PC-9 (cell line): ENCODE measurements at places on chromosomes 6 and 20. TPM values are rescaled to one million over a fixed set of nuclear protein-coding genes. Genes with fewer than 3 reads are reported as not detected.
A peak's percentile ranks its signal among the peaks of the same experiment; 100 is the strongest.

LYRM4 gene
- 30.6 and 37.0 TPM in 2 replicates for total RNA-seq

DNA sequence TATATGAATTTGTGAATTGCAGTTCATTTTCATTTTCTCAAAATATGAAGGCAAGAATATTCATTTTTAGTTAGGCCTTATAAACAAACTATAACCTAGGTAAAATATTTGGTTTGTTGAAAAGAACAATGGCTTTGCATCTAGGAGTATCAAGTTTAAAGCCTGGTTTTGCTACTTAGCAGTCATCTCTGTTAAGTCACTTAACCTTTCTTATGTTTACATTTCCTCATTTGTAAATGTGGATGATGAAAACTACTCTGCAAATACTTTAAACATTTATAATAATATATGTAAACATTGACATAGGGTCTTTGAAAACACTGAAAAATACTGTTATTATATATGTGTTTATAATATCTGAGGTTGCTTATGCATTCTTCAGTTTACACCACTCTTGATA lies 135.5 kb downstream of the CENPW start:
- DNase-seq, result no peak

GRCh38 chr6:159152041-159152440 lies 17.2 kb upstream of the FNDC1 start:
- no peak for DNase-seq

DNA sequence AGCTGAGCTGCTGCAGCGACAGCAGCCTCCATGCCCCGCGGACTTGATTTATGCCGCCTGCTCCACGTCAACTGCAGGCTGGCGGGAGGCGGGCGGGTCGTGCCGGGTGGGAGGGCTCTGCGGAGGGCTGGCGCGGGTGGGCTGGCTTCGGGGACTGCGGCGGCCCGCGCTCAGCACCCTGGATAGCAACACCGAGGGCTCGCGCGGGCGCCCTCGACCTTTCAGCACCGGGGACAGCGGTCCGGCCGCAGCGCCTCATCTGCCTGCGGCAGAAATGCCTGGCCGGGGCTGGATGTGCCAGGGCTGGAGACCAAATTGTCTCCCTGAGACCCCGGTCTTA lies 792 bp downstream of the SNAP25 start:
- peak; percentile 62 for DNase-seq

DNA sequence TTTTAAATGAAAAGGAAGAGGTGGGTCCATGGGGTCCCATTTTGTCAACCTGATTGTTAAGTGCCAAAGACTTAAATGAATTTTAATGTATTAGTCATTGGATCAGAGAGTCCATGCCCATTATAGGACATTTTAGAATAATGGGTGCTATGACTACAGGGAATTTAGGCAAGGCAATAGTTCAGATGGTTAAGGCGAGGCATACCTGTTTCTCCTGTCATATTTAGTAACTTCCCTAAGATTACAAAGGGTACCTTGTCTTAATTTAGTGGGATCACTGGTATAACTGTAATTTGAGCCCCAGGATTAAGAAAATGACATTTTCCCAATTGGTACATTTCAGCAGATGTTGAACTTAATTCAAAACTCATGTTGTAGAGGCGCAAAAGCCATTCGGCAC lies 88.7 kb upstream of the RNF24 start:
- DNase-seq, result no peak

DNA sequence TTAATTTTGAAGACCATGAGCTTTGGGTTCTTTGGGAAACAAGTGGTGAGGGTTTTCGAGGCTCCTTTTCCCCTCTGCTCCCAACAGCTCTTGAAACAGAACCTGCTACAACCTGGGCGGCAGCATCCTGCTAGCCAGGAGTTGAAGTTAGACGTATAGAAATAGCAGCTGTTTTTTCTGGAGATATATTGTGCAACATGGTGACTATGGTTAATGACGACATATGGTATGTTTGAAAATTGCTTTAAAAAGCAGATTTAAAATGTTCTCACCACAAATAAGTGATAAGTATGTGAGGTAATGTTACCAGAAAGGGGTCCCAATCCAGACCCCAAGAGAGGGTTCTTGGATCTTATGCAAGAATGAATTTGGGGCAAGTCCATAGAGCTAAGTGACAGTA lies 138.9 kb downstream of the PDE7B start:
- DNase-seq, result no peak

DNA sequence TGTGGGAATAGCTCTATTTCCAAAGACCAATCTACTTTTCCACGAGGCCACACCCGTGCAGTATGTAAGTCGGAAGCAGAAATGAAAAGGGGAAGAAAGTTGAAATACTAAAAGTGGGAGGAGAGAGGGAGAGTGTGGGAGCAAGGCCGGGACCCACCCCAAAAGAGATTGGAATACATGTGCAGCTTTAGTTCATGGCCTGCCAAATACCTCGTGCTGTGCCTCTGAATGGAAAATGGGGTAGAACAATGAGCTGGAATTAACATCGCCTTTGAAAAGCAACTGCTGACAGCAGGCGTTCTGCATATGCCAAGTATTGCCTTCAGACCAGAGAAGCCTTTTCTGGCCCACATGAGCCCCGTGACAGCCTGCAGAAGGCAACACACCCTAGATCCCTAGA lies 155.6 kb downstream of the CD83 start:
- DNase-seq, result no peak

DNA sequence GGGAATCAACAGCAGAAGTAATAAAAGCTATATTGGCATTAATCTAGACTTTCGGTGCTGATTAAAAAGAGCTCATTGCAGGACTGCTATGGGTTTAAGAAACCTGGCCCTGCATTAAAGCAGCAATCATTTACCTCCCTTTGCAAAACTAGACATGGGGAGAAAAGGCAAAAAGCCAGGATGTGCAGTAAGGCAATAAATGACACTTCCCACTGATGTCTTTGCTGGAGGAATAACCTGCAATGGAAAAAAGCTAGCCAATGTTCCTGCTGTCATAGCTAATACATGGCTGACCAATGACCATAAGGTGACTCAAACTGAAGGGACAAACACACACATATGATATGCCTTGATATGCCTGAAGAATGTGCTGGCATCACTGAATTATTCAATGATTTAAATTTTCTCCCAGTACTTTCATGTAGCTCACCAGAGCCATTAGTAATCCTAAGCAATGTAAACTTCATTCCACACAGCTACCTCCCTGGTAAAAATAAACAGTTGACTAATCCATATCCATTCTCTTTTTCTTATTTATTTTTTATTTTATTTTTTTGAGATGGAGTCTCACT lies 8.7 kb downstream of the DNAAF9 start:
- no peak for DNase-seq

DNA sequence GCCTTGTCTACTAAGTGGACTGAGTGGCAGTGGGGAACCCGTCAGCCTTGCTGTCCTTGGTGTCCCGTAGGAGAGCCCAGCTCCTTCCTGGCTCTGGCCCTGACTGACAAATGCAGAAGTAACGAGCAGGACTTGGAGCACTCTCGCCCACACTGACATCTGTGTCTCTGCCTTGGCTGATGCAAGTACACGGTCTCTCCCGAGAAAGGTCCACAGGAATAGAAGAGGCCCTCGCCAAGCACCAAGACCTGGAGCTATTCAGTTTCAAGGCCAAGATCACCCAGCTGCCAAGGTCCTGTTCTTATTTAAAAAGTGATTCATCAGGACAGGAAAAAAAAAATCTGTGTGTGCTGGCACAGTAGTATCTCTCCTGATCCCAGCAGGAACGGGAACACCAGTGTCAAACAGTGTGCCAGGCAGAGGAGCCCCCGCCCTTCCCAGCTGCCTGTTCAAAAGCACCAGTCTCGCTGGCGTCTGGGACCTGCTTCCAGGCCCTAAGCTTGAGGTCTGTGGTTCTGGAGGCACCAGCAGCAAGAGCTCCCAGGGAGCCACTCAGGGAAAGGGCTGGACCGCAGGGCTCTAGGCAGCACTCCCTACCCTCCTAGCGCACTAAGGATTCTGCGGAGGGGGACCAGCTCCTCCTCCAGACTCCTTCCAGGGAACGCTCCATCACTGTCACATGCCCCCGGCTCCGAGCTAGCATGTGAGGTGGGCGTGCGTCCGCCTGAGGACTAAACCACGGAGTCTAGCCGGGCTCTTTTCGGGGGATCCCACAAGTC lies 376.9 kb downstream of the RNGTT start:
- no peak for DNase-seq

HLA-DRA gene
- total RNA-seq, result not detected in 2 replicates

GRCh38 chr20:21702553-21703470 lies 2.7 kb upstream of the PAX1 start:
- DNase-seq, result no peak

- no peak for DNase-seq
These were observed 15.3 kb downstream of the PPARD start for GRCh38 chr6:35357677-35358076.

DNA sequence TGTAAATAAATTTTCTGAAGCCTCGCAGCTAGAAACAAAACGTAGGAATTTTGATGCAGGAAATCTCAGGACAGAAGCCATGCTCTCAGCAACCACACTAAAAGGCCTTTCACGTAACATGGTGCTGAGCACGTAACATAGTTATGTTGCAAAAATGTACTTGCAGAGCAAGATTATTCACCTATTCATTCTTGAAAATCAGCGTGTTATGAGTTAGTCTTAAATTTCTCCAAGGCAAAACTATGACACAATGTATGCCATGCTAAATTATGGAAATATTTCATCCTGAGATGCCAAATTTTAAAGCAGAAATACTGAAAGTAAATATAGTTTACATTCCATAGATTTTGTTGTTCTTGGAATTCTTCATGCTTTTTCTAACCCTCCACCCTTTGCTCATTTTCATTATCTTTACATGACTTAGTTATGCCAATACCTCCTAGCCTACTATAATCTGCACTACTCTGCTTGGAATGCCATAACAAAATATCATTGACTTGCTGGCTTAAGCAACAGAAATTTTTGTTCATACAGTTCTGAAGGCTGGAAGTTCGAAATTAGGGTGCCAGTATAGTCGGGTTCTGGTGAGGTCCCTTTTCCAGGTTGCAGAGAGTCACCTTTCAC lies 179.8 kb upstream of the BMP5 start:
- DNase-seq, result no peak

LY86 gene
- not detected in 2 replicates for total RNA-seq

GRCh38 chr20:24766826-24767622 lies 182.0 kb upstream of the CST7 start:
- no peak for DNase-seq

DNA sequence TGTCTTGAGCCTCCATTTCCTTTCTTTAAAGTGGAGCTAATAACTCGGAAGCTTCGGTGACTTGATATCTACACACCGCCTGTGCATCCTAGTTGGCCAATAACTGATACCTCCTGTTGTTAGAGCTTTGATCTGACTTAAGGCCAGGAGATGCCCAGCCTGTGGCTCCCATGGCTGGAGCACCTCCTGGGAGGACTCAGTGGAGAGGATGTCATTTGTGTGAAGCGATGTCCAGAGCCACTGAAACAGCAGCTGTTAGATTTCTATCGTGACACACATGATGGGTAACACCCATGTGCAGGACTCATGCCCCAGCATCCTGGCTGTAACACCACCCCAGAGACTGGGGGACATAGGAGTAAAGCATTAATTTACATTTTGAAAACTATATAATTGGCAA lies 30.8 kb downstream of the SDCBP2 start:
- no peak for DNase-seq

DNA sequence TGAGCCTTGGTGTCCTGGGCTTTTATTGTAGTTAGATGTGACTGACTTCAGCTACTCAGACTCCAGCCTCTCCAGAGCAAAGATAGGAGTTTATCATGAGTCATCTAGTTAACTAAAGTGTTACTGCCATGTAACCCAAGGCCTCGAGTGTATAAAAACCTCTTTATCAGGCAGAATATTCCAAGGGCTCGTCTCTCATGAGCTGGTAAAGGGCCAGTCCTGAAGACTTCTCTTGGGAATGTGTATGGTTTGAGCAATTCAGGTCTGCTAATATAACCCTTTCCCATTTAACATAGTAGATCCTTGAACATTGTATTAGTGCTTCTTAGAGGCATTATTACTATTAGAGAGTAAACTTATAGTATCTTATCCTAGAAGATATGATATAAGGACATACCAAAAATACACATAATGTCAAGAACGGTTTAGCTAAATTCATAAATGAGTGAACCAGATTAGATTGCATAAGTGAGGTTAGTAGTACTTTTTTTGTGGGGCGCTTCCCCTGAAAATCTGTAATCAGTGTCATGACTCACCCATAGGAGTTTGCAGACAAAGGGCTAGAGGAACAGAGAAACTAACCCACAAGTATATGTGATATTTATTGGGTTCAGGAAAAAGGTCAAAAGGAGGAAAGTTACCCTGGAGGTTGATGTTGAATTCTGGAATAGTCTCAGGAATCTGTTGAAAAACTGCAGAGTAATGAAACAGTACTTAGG lies 16.0 kb downstream of the DSE start:
- DNase-seq, result no peak

GRCh38 chr6:130666786-130667185 lies 160.4 kb upstream of the SMLR1 start:
- DNase-seq, result no peak

POU5F1 gene
- total RNA-seq, result 1.1 and 1.4 TPM in 2 replicates

DNA sequence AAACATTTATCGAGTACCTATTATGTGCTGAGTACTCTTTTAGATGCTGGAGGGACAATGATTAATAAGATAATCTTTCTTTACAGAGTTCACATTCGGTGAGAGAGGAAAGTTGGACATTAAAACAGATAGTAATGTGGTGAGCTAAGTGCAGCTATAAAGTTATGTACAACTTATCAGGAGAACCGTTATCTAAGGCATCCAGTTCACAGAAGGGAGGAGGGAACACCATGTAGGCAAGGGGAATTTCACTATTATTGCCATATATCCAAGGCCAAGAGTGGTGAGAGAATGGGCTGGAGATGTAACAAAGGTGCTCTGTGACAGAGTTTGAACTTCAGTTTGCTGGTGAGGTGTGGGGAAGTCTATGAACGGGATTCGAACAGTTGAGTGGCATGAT lies 105.8 kb downstream of the CARMIL1 start:
- no peak for DNase-seq

DNA sequence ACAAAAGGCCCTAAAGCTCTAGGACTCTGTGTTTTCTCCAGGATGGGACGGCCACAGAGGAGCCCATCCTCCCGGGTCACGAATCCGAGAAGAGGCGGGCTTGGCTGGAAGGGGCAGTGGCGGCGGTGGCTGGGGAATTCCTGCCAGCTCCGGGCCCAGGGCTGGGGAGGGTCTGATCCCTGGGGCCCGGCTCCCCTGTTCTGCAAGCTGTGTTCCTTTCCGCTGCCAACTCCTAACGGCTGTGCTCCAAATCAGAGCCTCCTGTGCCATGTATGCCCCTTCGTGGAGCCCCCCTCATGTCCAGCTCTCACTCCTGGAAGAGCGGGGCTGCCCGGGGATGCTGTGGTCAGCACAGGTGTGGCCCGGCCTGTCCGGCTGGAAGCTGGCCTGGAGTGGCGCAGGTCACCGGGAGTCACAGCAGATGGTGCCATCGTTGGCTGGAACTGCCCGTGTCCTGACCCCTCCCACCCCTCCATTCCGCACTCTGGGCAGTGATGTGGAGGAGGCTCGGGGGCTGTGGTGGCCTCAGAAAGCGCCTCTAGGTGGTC lies 88.2 kb upstream of the MPC1 start:
- DNase-seq, result no peak
